ENCODE measurements at places on chromosomes 16 and 17.

DNA sequence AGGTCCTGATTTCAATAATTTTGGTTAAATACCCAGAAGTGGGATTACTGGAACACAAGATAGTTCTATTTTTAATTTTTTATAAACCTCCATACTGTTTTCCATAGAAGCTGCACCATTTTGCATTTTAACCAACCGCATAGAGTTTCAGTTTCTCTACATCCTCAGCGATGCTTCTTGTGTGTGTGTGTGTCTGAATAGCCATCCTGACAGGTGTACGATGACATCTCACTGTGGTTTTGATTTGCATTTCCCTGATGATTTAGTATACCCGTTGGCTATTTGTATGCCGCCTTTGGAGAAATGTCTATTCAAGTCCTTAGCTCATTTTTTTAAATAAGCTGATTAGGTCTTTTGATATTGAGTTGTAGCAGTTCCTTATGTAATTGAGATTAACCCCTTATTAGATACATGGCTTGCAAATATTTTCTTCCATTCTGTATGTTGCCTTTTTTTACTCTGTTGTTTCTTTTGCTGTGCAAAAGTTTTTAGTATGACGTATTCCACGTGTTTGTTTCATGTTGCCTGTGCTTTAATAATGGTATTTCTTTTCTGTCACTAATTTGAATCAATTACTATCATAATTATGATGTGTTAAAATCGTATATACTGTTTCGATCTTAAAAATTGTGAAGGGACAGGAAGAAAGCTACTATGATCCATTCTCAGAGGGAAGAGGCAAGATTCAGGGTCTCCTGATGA lies 227.2 kb upstream of the MON1B start:
- no peak for DNase-seq

GRCh38 chr16:58699151-58699550 lies 14.6 kb upstream of the SLC38A7 start:
- DNase-seq = no peak

GRCh38 chr16:85005285-85006069 lies 5.9 kb downstream of the ZDHHC7 start:
- DNase-seq = no peak

- DNase-seq = no peak
Measured at GRCh38 chr16:89696670-89697128, 4.8 kb downstream of the SPATA2L start.

DNA sequence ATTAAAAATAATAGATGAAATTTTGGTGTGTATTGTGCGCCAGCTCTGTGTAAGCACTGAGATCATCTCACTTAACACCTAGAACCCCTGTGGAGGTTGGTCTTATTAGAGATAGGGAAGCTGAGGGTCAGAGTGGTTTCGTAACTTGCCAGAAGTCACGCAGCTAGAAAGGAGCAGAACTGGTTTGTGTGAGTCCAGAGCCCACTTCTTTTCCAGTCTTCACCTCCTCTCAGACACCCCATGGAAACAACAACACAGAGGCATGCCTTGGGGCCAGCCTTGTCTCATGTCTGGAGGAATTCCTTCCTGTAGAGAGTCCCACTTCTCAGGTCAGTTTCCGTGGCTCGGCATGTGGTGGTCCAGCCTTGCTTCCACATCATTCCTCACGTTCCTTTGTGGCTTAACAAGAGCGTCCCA lies 16.5 kb downstream of the YPEL2 start:
- no peak for DNase-seq

DNA sequence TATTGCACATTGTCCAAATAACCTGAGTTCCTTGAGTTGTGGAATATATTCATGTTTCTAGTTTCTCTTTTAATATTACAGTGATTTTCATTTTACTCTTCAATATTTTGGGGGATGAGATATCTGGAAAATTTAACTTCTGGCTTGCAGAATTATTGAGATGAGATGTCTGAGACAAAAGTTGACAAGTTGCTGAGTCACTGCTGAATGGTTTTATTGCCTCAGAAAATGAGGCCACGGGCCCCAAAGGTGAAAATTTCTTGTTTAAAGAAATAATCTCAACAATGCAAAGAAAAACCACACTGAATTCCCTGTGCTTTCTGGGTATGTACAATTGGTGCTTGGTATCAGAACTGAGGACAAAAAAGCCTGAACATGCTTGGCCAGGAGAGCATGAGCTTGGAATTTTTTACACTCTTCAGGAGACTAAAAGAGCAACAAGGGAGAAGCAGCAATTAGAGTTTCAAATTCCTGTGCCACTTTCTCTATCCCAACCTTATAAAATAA lies 129.2 kb upstream of the TOM1L1 start:
- no peak for DNase-seq

- no peak for DNase-seq
Measured at GRCh38 chr17:40915199-40915661, 22.2 kb downstream of the KRT23 start.

DNA sequence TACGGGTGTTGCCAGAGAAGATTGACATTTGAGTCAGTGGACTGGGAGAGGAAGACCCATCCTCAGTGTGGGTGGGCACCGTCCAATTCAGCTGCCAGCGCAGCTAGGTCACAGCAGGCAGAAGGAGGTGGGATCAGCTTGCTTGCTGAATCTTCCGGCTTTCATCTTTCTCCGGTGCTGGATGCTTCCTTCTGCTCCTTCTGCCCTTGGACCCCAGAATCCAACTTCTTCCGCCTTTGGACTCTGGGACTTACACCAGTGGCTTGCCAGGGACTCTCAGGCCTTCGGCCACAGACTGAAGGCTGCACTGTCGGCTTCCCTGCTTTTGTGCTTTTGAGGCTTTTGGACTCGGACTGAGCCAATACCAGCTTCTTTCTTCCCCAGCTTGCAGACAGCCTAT lies 46.1 kb upstream of the RPL38 start:
- DNase-seq = no peak

- no peak for DNase-seq
Measured at GRCh38 chr17:38560503-38561318, 45.0 kb downstream of the SRCIN1 start.

- DNase-seq = peak; percentile 63
Measured at GRCh38 chr17:82882715-82883418, 43.0 kb upstream of the ZNF750 start.

- DNase-seq = no peak
Measured at GRCh38 chr17:12358477-12358876, 307.2 kb upstream of the MYOCD start.

DNA sequence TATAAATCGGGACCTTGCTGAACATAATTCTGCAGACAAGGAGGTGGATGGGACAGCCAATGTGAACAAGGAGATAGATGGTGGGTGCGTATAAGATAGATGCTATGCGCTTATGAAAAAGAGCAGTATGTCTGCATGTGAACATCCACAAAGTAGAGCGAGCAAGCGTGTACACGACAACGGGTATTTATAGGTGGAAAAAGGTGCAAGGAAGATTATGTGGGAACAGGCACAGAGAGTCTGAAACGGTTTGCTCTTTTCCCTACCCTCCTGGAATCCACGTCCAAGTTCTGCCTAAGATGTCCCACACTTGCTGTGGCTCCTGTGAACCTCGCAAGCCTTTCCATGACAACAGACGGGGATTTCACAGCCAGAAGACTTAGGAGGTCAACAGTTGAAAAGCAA lies 43.0 kb downstream of the SNX11 start:
- DNase-seq = no peak

DNA sequence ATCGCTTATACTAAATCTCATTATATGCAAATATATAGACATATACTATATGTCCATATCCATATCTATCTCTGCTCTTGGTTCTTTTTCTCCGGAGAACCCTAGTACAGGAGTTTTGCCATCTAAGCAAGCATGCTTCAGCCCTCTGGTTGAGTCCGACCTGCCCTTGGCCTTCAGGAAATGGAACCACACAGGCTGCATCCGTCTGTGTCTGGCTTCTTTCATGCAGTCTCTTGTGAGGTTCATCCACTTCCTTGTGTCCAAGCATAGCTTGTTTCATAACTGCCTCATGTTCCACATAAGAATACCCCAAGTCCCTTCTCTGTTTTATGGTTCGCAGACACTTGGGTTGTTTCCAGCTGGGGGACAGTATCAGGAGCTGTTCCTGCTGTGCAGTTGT lies 16.8 kb downstream of the SNX20 start:
- no peak for DNase-seq

- no peak for DNase-seq
Measured at GRCh38 chr16:12294471-12294870, 317.9 kb downstream of the SNX29 start.

GRCh38 chr17:6755731-6756184 lies at the start of gene XAF1:
Gene XAF1 (plus strand): TSS chr17:6756046. CDS start chr17:6756079, 33 bp downstream.
- DNase-seq = peak; percentile 25

- DNase-seq = no peak
Measured at GRCh38 chr16:78930561-78930960, 670.0 kb downstream of the MAF start.

DNA sequence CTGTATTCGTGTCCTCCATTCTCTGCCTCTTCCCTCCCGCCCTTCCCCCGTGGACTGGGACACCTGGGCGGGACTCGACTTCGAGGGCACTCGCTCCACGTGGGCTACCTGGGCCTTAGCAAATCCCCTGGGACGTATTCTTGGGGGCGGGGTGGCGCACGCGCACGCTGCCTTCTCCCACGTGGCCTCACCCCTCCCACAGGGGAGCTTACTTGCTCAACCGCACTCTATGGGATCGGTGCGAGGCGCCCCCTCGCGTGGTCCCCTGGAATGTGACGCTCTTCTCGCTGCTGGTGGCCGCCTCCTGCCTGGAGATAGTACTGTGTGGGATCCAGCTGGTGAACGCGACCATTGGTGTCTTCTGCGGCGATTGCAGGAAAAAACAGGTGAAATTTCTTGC lies 3.5 kb downstream of the VMO1 start:
- DNase-seq = no peak

- DNase-seq = no peak
Measured at GRCh38 chr16:65713181-65713808, 591.4 kb upstream of the CDH11 start.

GRCh38 chr17:40224718-40225550 lies 5.8 kb downstream of the WIPF2 start:
- no peak for DNase-seq

DNA sequence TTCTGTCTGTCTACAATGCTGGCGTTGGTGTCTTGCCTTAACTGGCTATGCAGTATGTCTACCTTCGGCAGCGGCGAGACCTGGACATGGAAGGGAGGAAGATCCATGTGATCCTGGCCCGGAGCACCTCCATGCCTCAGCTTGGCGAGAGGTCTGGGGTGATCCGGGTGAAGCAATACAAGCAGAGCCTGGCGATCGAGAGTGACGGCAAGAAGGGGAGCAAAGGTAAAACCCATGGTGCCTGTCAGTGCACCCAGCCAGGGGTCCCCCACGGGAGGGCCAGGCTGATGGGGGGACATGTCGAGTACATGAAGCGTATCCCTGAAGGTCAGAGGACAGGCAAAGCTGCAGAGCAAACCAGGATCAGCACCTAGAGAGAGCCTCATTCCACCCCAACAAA lies 22.8 kb downstream of the PCTP start:
- DNase-seq = no peak

- no peak for DNase-seq
Measured at GRCh38 chr17:58501451-58501850, 13.0 kb downstream of the MTMR4 start.

- DNase-seq = no peak
Measured at GRCh38 chr17:15967706-15968399, 22.9 kb downstream of the ADORA2B start.

DNA sequence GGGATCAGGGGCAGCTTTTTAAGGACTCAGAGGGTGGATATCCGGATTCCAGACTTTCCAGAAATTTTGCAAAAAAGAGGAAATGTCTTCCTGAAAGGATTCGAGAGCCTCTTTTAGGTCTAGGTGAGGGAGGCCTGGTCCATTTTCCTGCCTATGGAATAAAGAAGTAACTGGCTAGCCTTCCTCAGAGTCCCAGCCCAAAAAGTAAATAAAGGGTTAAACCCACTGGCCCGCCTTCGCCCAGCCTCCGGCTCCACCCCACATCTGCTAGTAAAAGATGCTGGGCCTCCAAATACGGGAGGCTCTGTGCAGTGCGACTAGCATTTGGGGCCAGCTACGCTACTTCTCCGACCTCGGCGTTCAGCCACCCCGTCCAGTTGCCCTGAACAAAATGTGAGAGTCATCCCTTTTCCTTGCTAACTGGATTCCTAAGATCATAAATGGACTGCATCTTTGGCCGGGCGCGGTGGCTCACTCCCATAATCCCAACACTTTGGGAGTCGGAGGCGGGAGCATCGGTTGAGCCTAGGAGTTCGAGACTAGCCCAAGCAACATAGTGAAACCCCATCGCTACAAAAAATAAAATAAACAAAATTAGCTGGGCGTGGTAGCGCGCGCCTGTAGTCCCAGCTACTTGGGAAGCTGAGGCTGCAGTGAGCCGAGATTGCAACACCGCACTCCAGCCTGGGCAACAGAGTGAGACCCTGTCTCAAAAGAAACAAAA lies 824 bp upstream of the MPP2 start:
- peak; percentile 41 for DNase-seq

GRCh38 chr16:57788951-57789350 lies 13.3 kb downstream of the KIFC3 start:
- no peak for DNase-seq

GRCh38 chr17:47192554-47192953 lies 3.5 kb upstream of the CDC27 start:
- DNase-seq = no peak

- no peak for DNase-seq
Measured at GRCh38 chr17:4362141-4362540, 4.3 kb downstream of the UBE2G1 start.

GRCh38 chr17:79774561-79774975 lies 3.4 kb upstream of the CBX2 start:
- no peak for DNase-seq

DNA sequence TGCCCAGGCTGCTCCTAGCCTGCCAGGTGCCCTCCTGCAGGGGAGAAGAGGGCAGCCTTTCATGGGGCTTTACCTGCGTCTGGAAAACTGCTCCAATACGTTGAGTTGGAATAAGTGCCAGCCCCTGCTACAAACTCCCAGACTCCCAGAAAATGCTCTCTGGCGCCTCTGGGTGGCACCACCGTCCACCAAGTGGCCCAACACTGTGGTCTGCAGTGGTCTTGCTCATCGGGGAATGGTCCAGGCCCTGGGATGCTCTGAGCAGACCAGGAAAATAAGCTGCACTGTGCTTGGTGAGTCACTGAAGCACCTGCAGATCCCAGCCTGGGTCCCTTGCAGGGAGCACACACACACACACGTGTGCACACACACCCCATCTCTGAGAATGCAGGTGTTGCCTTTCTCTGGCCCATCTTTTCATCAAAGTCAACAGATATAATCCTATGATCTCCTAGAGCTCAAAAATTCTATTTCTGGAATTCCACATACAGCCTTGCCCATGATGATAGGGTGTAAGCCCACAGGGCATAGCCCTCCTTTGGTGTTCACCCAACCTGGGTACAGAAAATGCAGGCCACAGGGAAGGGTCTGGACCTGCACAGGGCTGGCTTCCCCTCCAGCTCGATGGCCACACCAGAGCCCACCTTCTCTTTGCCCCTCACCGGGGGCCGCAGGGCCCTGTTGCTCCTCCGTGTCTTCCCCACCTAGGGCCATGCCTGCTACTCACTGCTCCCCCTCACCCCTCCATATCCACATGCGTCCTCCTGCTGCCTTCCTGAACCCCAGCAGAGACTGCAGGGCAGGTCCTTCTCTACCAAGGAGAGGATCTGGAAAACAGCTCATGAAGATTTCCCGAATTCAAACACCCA lies 20.5 kb downstream of the CDIP1 start:
- DNase-seq = no peak

GRCh38 chr16:78460428-78460827 lies 361.0 kb downstream of the WWOX start:
- DNase-seq = no peak
